A549 treated with GW870086 at 1 μM for 4 hours (cell line): ENCODE measurements at places on chromosomes 5 and 9. TPM values are rescaled to one million over a fixed set of nuclear protein-coding genes. Genes with fewer than 3 reads are reported as not detected.

The GALNT12 gene
- total RNA-seq, result 2.4 to 4.5 TPM (median 4.1 TPM) in 5 replicates

The POLR1E gene
- total RNA-seq, result 32.0 to 41.3 TPM (median 36.8 TPM) in 5 replicates

The GFM2 gene
- total RNA-seq, result 18.1 to 25.7 TPM (median 23.4 TPM) in 5 replicates

The PCDHB7 gene
- total RNA-seq, result not detected in 5 replicates

The HTR4 gene
- total RNA-seq, result not detected in 5 replicates

The OLFML2A gene
- 22.6 to 34.2 TPM (median 33.2 TPM) in 5 replicates for total RNA-seq

The PIK3R1 gene
- total RNA-seq, result 5.3 to 6.9 TPM (median 5.9 TPM) in 5 replicates

The GRXCR2 gene
- not detected in 5 replicates for total RNA-seq

The BARHL1 gene
- not detected in 5 replicates for total RNA-seq

The CORO2A gene
- total RNA-seq, result 0.81 to 1.4 TPM (median 1.2 TPM) in 5 replicates

The FAM221B gene
- not detected in 5 replicates for total RNA-seq

The GPRIN1 gene
- total RNA-seq, result 6.9 to 9.5 TPM (median 8.6 TPM) in 5 replicates

The CEL gene
- 0.46 to 0.71 TPM (median 0.63 TPM) in 5 replicates for total RNA-seq

The NR2F1-AS1 gene
- 3.2 to 5.2 TPM (median 4.3 TPM) in 5 replicates for total RNA-seq

The IRX4 gene
- 0.25 to 0.53 TPM (median 0.45 TPM) in 5 replicates for total RNA-seq

The ENTR1 gene
- 55.9 to 75.2 TPM (median 71.3 TPM) in 5 replicates for total RNA-seq

The SPINK13 gene
- total RNA-seq, result not detected in 5 replicates

The FGF1 gene
- total RNA-seq, result 0.35 to 1.4 TPM (median 0.47 TPM) in 4 of 5 replicates, not detected in the other

The CSF1R gene
- total RNA-seq, result 0.15 to 0.37 TPM (median 0.28 TPM) in 5 replicates

The CDH9 gene
- total RNA-seq, result not detected in 5 replicates
